ENCODE measurements at places on chromosomes 1 and 21.

- H3K4me1 ChIP-seq: no peaks in the 10 kb centered on the region
- no peak overlapping the region for H3K27ac ChIP-seq
- H3K27me3 ChIP-seq: peaks cover 9% of the 10 kb centered on the region
- no peak overlapping the region for H3K4me3 ChIP-seq
- H3K36me3 ChIP-seq: no peaks in the 10 kb centered on the region
- no peak for DNase-seq
Measured at GRCh38 chr1:77394166-77394565, 112.3 kb downstream of the AK5 start.

- peaks cover 14% of the 10 kb centered on the region for H3K4me1 ChIP-seq
- H3K4me3 ChIP-seq: no peak overlapping the region
- peaks cover 94% of the 10 kb centered on the region for H3K36me3 ChIP-seq
- DNase-seq: no peak
Measured at GRCh38 chr21:42563261-42563660, 49.6 kb downstream of the SLC37A1 start.

GRCh38 chr1:31497601-31498000 lies 78.7 kb upstream of the TINAGL1 start:
- no peak overlapping the region for H3K4me3 ChIP-seq
- H3K27ac ChIP-seq: no peak overlapping the region

- no peak for DNase-seq
- peaks cover 3% of the 10 kb centered on the region for H3K27me3 ChIP-seq
- H3K36me3 ChIP-seq: no peaks in the 10 kb centered on the region
- no peak overlapping the region for H3K4me3 ChIP-seq
- H3K27ac ChIP-seq: no peak overlapping the region
- no peaks in the 10 kb centered on the region for H3K4me1 ChIP-seq
Measured at GRCh38 chr1:184185347-184185746, 133.8 kb downstream of the TSEN15 start.

DNA sequence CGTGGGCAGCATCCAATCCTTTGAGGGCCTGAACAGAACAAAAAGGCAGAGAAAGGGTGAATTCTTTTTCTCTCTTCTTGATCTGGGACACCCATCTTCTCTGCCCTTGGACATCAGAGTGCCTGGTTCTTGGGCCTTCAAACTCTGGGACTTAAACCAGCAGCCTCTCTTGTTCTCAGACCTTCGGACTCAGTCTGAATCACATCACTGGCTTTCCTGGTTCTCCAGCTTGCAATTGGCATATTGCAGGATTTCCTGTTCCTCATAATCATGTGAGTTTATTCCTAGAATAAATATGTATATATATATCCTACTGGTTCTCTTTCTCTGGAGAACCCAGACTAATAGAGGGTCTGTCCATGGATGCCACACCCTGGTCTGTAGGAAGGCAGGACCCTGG lies 16.3 kb upstream of the TENT5C start:
- H3K27ac ChIP-seq: no peak overlapping the region
- H3K36me3 ChIP-seq: no peaks in the 10 kb centered on the region
- H3K27me3 ChIP-seq: no peaks in the 10 kb centered on the region
- H3K4me1 ChIP-seq: peaks cover 4% of the 10 kb centered on the region
- no peak for DNase-seq

DNA sequence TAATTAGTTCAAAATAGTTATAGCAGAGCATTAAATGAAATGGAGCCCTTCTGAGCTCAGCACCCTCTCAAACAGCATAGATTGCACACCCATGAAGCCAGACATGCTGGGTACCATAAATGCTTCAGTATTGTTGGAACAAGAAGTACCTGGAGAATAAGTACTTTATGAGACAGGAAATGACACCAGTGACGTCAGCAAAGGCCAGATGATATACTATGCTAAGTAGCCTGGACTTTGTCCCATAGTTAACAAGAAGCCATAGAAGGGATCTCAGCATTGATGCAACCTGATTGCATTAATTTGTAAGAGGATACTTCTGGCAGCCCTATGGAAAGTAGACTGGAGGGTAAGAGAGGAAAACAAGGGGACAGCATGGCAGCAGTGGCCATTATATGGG lies 16.3 kb upstream of the GADD45A start:
- H3K4me1 ChIP-seq: no peaks in the 10 kb centered on the region
- H3K4me3 ChIP-seq: no peak overlapping the region
- H3K27ac ChIP-seq: no peak overlapping the region
- no peaks in the 10 kb centered on the region for H3K36me3 ChIP-seq

DNA sequence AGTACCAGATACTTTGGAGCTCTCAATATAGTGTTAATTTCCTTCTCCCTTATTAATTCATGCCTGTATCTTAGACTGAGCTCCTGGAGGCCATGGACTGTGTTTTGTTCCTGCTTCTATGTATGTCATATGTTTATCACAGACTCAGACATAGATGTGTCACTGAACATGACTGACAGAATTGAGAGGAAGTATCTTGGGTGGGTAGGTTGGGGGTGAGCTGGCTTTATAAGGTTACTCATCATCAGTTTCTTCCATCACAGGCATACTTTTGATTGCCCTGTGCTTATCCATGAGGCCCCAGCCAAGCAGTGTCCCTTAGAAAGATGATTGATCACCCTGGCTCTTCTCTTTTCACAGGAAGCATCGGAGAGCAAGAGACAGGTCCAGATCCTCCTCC lies 5.6 kb upstream of the SH3D21 start:
- no peak for DNase-seq
- peak overlapping the region; percentile 77 for H3K27ac ChIP-seq
- peaks cover 86% of the 10 kb centered on the region for H3K36me3 ChIP-seq
- H3K27me3 ChIP-seq: no peaks in the 10 kb centered on the region

DNA sequence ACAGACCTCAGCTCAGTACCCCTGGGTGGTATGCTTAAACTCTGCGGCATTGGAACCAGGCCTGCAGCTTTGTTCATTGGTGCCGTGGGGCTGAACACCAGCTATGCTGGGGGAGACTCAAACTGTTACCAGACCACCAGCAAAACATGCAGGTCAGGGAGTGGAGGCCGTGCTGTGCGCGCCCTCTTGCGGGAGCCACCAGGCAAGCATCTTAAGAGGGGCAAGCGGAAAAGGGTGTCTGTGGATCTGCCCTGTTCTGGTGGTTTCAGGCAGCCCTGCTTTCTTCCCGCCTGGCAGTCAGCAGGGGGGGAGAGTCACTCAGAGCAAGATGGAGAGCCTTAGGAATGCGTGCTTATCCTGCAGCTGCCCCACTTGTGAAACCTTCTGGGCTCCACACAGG lies 276.9 kb upstream of the ZRANB2 start:
- H3K27ac ChIP-seq: no peak overlapping the region
- no peaks in the 10 kb centered on the region for H3K27me3 ChIP-seq
- no peak for DNase-seq
- H3K4me3 ChIP-seq: no peak overlapping the region

DNA sequence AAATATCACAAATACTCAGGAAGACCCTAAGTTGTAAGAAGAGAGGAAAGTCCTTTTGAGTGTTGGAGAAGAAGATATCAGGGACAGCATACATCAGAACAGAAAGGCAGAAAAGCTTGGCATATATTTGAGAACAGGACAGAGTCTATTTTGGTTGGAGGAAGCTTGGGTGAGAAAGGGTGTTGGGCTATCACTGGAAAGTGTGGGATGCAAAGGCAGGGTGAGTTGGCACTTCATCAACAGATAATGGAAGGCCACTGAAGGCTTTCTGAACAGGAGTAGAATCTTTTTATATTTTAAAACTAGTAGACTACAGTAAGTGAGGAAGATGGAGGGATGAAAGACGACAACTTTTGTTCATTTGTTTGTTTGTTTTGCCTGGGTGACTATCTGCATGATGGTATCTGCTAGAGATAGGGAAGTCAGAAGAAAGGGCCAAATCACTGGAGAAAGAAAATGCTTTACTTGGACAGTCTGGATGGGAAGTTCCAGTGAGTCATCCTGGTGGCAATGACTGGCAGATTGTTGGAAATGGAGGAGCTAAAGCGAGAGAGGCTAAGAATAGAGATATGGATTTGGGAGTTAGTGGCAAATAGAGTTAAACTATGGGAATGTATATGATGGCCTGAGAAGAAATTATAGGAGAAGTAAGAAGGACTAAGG lies 33.7 kb upstream of the KCNA2 start:
- no peak overlapping the region for H3K27ac ChIP-seq
- H3K36me3 ChIP-seq: no peaks in the 10 kb centered on the region
- H3K27me3 ChIP-seq: no peaks in the 10 kb centered on the region
- no peak overlapping the region for H3K4me3 ChIP-seq
- H3K4me1 ChIP-seq: peaks cover 42% of the 10 kb centered on the region

DNA sequence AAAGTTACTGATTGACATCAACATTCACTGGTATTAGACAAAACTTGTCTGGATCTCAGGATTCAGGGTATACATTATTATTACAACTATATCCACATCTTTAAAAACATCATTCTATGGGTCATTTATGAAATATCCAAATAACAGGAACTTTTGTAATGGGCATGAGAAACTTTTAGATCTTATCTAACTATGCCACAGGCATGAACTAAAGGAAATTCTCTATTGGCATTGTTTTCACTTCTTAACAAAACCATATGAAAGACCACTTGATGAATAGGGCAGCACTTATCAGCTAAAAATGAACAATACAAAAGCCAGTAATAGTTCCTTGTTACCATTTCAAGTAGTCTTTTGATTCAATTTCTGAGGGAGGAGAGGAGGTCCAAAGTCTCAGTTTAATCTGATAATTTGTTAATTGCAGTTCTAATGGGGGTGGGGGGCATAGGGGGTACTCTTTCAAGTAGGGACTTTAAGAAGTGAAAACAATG lies 30.8 kb upstream of the CPLANE2 start:
- H3K4me1 ChIP-seq: peaks cover 2% of the 10 kb centered on the region
- no peak overlapping the region for H3K27ac ChIP-seq
- no peaks in the 10 kb centered on the region for H3K27me3 ChIP-seq
- no peak for DNase-seq

GRCh38 chr1:222171005-222171404 lies 376.9 kb downstream of the HHIPL2 start:
- DNase-seq: no peak
- H3K36me3 ChIP-seq: no peaks in the 10 kb centered on the region
- no peaks in the 10 kb centered on the region for H3K4me1 ChIP-seq
- H3K27me3 ChIP-seq: peaks cover 16% of the 10 kb centered on the region
- no peak overlapping the region for H3K27ac ChIP-seq
- H3K4me3 ChIP-seq: no peak overlapping the region

DNA sequence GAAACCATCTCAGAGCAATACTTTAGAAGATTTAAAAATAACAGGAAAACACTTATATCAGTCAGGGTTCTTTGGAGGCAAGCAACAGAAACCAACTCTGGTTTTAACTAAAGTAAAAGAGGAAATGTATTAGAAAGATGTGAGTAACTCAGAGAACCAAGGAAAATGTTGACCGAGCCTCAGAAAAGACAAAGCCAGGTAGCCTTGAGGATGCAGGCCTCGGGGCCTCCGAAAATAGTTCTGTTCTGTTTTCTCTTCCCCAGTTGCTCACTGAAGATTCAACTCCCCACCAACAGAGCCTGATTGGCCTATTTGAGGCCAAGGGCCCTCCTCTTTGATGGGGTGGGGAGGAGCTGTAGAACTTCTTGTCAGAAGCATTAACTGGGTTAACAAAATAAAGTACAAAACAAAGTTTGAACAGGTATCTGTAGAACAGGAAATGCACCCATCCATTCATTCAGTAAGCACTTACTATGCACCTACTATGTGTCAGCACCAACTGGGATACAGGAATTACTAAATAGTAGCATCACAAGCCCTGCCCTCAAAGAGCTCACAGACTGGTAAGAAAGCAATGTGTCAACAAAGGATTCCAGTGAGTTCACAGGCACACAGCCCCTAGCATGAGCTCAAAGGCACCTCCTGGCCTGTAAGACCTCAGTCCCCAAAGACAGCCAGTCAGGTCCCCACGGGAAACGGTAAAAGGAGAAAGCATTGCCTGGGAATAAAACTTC lies 12.6 kb downstream of the SLAMF8 start:
- DNase-seq: no peak
- H3K4me3 ChIP-seq: no peak overlapping the region
- no peak overlapping the region for H3K27ac ChIP-seq

- peaks cover 9% of the 10 kb centered on the region for H3K36me3 ChIP-seq
- peak within 1 kb of the TSS; percentile 83 for H3K4me3 ChIP-seq
- H3K4me1 ChIP-seq: peaks cover 23% of the 10 kb centered on the region
- peak; percentile 56 for DNase-seq
Measured at GRCh38 chr1:37793773-37794371, at the start of gene MANEAL. TSS of gene MANEAL (plus strand) at chr1:37793847. CDS start at chr1:37794183, 336 bp downstream.

GRCh38 chr1:47776667-47777131 lies 220.5 kb downstream of the TRABD2B start:
- DNase-seq: no peak
- no peaks in the 10 kb centered on the region for H3K36me3 ChIP-seq
- no peak overlapping the region for H3K27ac ChIP-seq
- no peak overlapping the region for H3K4me3 ChIP-seq
- H3K27me3 ChIP-seq: peaks cover 4% of the 10 kb centered on the region

GRCh38 chr1:54627196-54627595 lies 3.9 kb upstream of the FAM151A start:
- no peak for DNase-seq
- H3K4me1 ChIP-seq: no peaks in the 10 kb centered on the region
- H3K4me3 ChIP-seq: no peak overlapping the region
- peaks cover 2% of the 10 kb centered on the region for H3K27me3 ChIP-seq

GRCh38 chr1:26477446-26478152 lies 5.4 kb downstream of the HMGN2 start:
- no peaks in the 10 kb centered on the region for H3K27me3 ChIP-seq
- peaks cover 39% of the 10 kb centered on the region for H3K4me1 ChIP-seq
- no peak overlapping the region for H3K4me3 ChIP-seq
- no peak overlapping the region for H3K27ac ChIP-seq
- DNase-seq: no peak
- peaks cover 63% of the 10 kb centered on the region for H3K36me3 ChIP-seq

DNA sequence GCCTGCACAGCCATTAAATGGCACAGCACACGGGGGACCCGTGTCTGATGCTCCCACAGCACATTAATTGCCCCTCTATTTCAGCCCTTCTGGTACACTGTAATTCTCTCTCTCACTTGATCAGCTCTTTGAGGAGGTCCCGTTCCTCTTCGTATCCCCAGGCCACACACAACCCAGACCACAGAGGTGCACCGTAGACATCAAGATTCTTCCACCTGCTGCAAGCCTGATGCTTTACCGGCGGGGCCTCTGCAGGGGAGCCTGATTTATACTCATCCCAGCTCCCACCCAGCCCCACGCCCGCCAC lies 759 bp downstream of the SMYD3 start:
- peaks cover 3% of the 10 kb centered on the region for H3K36me3 ChIP-seq
- peak overlapping the region; percentile 30 for H3K27ac ChIP-seq
- no peak for DNase-seq
- no peaks in the 10 kb centered on the region for H3K27me3 ChIP-seq
- peak overlapping the region; percentile 93 for H3K4me3 ChIP-seq

- DNase-seq: no peak
- H3K4me3 ChIP-seq: no peak overlapping the region
- no peaks in the 10 kb centered on the region for H3K4me1 ChIP-seq
- H3K36me3 ChIP-seq: peaks cover 90% of the 10 kb centered on the region
- H3K27me3 ChIP-seq: no peaks in the 10 kb centered on the region
- no peak overlapping the region for H3K27ac ChIP-seq
Measured at GRCh38 chr1:202915146-202915545, 11.9 kb downstream of the KLHL12 start.

GRCh38 chr1:94418664-94419655 lies 771 bp downstream of the ABCD3 start:
- no peaks in the 10 kb centered on the region for H3K36me3 ChIP-seq
- H3K4me1 ChIP-seq: peaks cover 17% of the 10 kb centered on the region
- H3K27ac ChIP-seq: no peak overlapping the region
- DNase-seq: peak; percentile 20
